ENCODE measurements at places on chromosomes 7 and 10.

DNA sequence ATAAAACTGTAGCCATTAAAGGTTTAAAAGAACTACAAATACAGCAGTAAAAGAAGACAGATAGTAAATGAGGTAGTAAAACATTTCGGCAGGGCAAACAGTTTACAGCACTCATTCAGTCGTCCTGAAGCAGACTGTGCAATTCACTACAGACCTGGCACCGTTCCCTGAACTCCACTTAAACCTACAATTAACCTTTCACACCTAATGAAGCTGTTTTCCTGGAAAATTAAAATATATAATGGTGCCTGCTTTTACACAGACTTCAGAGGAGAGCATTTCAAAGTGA lies 335.3 kb downstream of the GFRA1 start:
- no peak for DNase-seq

DNA sequence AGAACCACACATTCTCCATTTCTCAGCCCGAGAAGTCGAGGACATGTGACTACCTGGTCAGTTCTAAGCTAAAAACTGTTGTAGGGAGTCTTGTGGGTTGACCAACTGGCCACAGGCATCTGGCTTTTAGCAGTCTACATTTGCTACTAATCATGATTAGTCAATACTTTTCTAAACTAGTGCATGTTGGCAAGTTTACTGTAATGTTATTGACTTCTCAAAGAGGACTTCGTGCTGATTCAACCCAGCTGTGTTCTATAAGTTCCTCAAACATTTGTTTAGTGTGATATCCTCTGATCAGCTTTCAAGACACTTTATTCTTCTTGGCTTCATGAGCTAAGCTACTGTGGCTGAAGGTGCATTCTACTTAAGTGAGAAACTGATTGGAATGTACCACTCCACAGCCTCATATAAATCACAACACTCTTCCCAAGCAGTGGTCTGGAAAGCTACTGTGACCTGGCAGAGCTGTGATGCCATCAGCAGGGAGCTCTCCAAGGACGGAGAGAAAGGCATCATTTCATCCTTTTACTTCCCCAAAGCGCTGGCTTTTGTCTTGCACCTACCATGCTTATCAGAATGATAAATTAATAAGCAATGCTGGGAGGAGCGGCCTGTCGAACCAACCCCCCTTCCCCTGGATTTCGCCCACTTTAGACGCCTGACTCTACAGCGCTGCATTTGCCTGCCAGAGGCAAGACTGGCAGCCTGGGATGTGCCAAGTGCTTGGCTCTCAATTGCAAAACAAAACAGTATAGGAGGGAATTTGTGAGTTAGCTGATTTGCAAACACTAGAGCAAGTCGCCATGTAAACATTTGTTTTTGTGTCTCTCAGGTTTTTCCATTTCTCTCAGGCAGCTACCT lies 206.7 kb upstream of the PLXNA4 start:
- no peak for DNase-seq

GRCh38 chr7:116342125-116342524 lies 131.8 kb downstream of the TES start:
- no peak for DNase-seq

DNA sequence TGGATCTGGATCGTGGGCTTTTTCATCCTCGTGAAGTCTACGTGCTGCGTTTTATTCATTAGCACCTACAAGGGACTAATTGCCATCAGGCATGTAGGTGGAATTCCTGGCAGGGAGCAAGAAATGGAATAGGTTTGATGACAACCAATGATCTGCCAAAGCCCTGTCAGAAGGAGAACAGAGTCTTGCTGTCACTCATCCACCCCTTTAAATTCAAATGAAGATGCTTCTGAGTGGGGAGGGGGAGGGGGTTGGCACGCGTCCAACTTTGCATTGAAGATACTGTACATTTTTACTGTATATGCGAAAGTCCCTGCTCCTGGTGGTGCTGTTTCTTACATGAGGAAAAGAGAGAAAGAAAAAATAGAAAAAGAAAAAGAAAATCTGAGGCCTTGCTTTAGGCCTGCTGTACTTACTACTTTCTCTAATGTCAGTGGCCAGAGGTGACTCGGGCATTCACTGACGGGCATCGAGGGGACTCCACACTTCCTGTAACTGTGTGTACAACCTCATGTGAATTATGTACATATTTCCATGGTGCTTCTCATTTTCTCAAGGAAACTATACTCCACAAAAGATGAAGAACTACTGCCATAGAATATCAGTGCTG lies 569.1 kb downstream of the INHBA start:
- DNase-seq, result no peak

GRCh38 chr7:19526639-19527038 lies 182.2 kb downstream of the POLR1F start:
- no peak for DNase-seq

GRCh38 chr10:5400468-5401240 lies 4.0 kb downstream of the TUBAL3 start:
- DNase-seq, result no peak

DNA sequence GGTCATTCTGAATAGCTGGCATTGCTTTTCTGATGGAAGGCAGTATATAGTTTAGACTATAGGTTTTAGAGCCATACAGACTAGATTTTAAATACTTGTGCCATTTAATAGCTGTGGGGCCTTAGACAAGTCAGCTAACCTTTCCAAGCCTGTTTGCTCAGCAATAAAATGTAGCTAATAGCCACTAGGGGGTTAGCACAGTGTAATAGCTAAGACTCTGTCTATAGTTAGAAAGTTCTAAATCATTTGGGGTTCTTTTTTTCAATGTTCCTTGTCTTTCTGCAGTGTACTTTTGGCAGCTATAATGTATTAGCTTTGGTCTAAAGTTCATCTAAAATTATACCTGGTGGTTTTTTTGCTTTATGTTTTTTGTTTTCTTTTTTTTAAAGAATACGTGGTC lies 7.5 kb upstream of the KIFBP start:
- no peak for DNase-seq

- DNase-seq, result no peak
Measured at GRCh38 chr7:73572767-73573186, 5.6 kb downstream of the TBL2 start.

DNA sequence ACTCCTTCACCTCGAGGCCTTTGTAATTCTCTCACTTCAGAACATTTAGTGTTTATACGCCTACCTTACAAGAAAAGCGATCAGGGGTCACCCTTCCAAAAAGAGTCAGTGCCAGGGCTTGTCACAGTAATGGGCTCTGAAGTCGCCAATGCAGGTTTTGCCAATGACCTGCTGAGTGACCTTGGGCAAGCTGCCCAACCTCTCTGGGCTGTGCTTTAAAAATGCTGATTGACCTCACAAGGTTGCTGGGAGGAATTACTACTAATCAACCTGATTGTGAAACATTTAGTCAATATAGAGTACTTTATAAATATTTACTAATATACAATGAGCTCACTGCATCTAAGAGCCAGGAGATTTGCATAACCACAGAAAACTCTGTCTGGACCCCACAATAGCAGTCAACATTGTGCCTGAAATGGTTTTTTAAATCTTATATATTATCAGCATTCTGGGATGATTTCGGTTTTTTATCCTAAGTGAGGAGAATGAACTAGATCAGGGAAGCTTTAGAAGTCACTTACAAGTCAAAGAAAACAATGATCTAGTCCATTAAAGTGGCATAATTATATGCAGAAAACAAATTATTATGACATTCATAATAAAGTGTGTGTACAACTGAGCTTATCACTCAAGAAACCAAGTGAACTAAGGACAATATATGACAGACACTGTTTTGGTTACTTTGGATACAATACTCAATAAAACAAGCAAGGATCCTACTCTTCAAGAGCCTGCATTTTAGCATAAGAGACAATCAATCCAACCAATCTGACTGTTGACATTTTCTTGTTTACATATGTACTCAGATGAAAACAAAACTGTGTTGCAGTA lies 290.5 kb downstream of the SORCS1 start:
- no peak for DNase-seq

- no peak for DNase-seq
Measured at GRCh38 chr10:71627230-71627939, 92.2 kb downstream of the C10orf105 start.

GRCh38 chr7:93171606-93172226 lies 23.5 kb upstream of the SAMD9L start:
- no peak for DNase-seq

GRCh38 chr10:19728376-19728775 lies 87.9 kb upstream of the PLXDC2 start:
- no peak for DNase-seq

DNA sequence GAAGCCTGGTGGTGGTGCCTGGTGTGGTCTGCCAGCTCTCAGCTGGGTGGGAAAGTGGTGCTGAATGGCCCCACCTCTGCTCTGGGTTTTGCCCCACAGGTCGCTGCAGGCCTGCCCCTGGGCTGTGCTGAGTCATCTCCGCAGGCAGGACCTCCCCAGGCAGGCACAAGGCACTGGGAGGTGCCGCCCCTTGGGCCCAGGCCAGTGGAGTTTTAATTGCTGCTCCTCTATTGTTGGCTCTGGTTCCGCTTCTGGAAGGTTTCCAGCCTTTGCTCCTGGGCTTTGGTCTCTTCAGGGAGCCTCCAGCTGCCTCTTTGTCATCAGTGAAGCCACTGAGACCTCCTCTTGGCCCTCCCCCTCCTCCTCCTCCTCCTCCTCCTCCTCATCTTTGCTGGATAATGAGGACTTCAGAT lies 180.3 kb upstream of the GRB10 start:
- no peak for DNase-seq

- no peak for DNase-seq
Measured at GRCh38 chr10:2351566-2351965, 614.2 kb upstream of the ADARB2 start.

DNA sequence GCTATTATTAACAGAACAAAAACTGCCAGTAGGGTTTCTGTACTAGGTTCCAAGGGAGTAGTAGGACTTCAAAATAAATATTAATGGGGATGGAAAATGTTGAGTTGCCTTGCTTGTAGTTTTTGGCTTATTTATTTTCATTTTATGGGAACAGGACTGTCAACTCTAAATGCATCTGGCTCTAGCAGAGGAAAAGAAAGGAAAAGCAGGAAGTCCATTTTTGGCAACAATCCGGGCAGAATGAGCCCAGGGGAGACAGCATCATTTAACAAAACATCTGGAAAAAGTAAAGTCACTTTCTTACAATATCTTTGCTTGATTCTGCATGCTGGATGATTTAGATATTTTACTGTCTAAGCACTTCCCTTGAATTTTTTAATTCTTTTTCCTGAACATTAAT lies 69.4 kb downstream of the NOC3L start:
- no peak for DNase-seq

- DNase-seq, result no peak
Measured at GRCh38 chr7:157497744-157498651, 161.2 kb downstream of the DNAJB6 start.

DNA sequence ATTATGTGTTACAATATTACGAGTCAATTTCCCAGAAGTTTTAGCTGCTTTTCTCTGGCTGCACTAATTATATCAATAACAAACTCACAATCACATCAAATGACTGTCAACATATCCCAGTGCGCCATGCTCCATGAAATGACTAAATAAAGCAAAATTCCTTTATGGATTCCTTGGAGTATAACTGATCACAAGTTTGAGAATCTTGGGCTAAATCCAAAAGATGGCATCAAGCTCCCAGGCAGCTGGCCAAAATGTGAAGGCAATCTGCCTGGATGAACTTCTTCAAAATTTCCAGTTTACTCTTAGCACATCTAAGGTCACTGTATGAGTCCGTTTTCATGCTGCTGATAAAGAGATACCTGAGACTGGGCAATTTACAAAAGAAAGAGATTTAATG lies 210.8 kb downstream of the CCSER2 start:
- no peak for DNase-seq

GRCh38 chr10:8767591-8767990 lies 713.1 kb downstream of the GATA3 start:
- no peak for DNase-seq

GRCh38 chr7:25408012-25408687 lies 179.9 kb upstream of the NPVF start:
- DNase-seq, result no peak

All from NCI-H1048 (cell line).